ENCODE measurements at places on chromosomes 6 and 20.

DNA sequence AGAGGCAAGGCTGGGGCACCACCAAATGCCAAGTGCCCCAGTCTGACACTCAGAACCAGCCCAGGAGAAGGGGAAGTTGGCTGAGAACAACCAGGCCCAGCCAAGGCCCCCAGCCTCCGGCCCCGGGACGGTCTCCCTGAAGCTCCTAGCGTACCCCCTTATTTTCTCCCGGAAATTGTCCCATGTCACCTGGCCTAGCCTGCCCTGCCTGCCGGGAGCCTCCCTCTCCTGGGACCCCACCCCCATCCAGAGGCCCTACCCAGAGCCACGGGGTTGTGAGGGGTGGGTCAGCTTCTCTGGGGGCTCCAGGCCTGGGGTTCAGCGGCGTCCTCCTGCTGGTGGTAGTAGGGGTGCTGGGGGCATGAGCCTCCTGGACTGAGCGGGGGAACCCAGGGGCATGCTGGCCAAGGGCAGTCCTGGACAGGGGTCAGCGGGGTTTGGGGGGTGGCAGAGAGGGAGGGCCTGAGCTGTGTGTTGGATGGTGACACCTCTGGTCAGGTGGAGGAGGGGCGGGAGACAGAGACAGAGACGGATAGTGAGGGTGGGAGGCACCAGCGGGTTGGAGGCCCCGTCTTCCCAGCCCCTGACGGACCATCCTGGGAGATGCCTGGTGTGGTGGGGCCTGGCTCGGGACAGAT lies 7.9 kb upstream of the SLCO4A1 start:
- DNase-seq, result no peak

GRCh38 chr6:96237638-96238347 lies 222.0 kb downstream of the FUT9 start:
- DNase-seq, result no peak

DNA sequence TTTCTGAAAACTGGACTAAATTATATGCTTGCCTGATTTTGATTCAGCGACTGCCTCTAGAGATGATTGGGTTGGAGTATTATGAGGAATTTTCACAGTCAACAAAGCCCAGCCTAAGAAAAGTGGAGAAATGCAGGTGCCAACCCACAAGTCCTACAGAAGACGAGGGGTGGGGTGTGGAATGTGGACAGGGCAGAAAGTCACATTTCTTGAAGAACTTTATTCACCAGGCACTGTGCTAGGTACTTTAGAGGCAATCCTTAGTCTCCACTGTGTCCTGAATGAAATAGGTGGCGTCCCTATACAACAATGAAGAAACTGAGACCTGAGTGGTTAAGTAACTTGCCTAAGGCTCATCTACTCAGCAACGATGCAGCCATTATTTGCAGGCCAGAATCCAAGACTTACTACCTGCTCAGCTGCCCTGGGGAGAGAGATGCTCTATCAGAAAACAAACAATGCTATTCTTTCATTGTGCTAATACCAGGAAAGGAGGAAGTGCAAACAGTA lies 106.3 kb downstream of the RNF144B start:
- DNase-seq, result no peak

GRCh38 chr20:44187772-44188709 lies 1.1 kb upstream of the JPH2 start:
- no peak for DNase-seq

- DNase-seq, result no peak
Measured at GRCh38 chr20:34310481-34311117, 7.4 kb upstream of the AHCY start.

DNA sequence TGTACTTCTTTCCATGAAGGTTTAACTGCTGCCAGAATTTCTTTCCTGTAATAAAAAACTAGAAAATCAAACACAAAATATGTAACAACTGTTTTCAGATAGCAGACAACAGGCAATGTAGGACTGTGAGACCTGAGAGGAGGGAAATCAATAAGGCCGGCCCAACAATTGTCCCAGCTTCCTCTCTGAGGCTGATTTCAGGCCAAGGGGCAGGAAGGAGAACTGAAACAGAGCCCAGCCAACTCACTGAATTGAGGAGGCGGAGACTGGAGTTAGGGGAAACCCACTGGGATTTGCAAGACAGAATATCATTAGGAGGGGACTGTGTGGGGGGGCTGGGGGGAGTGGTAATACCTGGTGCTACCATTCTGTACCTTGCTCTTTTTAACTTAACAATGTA lies 42.2 kb downstream of the FLRT3 start:
- DNase-seq, result no peak

DNA sequence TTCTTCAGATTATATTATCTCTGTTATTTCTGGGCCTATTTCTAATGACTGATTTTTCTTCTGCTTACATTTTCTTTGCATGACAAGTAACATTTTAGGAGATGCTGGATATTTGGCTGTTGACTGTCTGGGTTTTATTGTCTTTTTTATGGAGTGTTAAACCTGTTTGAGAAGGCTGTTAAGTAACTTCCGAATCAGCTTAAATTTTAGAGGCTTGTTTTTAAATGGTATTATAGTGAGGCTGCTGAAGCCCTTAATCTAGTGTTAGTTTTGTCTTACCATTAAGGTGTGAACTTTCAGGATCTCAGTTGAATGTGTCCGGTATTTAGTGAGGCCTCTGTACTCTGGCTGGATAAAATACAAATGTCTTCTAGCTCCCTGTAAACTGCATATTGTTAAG lies 109.8 kb downstream of the EYA4 start:
- DNase-seq, result no peak

GRCh38 chr6:85435851-85436250 lies 14.0 kb upstream of the NT5E start:
- DNase-seq, result no peak

DNA sequence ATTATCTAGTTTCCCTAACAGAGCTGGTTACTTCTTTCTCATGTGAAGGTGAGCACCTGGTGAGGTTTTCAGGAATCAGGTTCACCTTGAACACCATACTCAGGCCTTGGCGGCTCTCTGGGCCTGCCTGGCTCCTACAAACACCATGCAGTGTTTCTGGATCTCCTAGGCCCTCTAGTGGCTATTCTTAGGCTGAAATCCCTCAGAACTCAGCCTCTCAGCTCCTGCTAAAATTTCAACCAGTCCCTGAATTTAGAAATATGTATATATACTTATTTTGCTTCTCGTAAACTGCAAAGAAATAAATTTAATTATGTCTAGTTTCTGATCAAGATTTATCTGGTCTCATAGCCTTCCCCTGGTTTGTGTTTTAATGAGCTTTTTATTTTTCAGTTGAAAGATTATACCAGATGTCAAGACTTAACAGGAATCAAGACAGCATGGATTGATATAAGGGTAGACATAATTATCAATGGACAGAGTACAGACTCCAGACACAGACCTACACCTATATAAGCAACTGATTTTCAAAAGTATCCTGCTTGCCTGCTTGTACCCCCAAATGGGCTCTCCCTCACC lies 55.9 kb downstream of the ANKEF1 start:
- peak; percentile 13 for DNase-seq

GRCh38 chr6:42709871-42710270 lies 12.5 kb downstream of the PRPH2 start:
- DNase-seq, result no peak

- no peak for DNase-seq
Measured at GRCh38 chr6:134416418-134417154, 98.7 kb upstream of the SGK1 start.

DNA sequence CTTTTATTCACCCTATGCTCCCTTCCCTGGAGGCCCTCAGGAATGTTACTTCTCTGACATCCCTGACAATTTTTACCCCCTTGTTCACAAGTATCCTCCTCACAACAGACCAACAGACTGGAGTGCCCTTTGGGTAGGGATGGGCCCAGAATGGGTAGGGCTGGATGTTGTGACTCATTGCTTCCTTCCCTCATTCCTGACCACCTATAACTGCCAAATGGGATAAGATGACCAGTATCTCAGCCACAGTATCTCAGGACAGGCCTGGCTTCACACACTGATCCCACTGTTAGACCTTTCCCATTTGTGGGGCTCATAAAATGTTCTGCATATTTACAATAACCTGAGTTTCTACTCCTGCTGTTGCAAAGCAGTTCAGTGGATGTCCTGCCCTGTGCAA lies 223.0 kb upstream of the LRFN2 start:
- DNase-seq, result no peak

- no peak for DNase-seq
Measured at GRCh38 chr20:45994761-45995493, 13.8 kb upstream of the MMP9 start.

DNA sequence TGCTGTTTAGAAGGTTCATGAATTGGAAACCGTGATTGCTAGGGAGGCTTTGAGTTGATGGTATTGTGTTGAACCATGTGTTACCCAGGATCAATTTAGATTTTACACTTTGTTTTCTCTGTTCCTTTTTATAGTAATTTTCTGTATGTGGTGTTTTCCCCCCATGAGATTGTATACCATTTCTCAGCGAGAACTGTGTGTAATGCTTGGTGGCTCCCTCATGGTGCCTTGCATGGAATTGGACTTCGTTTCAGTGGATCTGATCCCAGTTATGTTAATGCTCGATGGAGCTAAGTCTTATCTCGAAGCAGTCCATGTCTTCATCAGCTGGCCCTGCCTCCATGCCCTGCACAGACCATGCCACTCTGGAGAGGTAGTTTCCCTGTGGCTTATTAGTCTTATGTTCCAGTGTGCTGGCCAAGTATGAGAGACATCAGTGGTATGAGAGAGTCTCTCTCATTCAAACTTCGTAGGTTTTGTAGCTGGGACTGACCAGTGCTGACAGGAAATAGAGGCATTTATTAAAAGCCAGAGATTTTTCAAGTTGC lies 18.7 kb downstream of the PTPN1 start:
- DNase-seq, result no peak

DNA sequence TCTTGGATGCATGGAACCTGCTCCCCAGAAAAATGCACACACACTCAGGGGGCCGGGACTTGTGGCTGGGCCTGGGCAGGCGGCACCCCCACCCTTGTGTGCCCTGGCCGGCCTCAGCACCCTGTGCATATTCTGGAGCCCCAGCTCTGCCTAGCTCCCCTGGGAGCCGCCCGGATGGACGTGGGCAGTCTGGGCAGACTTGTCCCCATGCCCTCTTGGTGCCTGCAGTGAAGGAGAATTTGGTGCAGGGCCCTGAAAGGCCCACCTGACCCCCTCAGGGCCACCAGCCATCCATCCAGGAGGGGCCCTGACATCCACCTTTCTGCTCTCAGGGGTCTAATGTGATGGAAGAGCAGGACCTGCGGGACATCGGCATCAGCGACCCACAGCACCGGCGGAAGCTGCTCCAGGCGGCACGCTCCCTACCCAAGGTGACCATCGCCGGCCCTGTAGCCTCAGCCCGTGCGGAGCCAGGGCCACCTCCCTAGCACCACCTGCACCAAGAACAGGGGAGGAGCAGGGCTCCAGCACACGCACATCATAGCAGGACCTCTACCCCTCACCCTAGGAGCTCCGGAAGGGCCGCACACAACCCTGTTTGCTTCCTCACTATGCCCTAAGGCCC lies 62.8 kb downstream of the TCP11 start:
- no peak for DNase-seq

GRCh38 chr20:51470907-51471411 lies 71.6 kb downstream of the NFATC2 start:
- DNase-seq, result no peak

DNA sequence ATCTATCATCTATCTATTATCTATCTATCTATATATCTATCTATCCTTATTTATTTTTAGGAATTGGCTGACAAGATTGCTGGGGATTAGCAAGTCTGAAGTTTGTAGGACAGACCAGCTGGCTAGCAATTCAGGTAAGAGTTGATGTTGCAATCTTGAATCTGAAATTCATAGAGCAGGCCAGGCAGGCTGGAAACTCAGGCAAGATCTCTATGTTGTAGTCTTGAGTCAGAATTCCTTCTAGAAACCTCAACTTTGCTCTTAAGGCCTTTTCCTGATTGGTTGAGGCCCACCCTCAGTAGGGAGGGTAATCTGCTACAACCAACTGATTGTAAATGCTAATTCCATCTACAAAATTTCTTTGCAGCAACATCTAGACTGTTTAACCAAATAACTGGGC lies 19.2 kb downstream of the MAPK13 start:
- DNase-seq, result no peak

- DNase-seq, result no peak
Measured at GRCh38 chr20:8205996-8206395, 73.9 kb downstream of the PLCB1 start.

- no peak for DNase-seq
Measured at GRCh38 chr6:127459231-127459641, at the start of gene KIAA0408. Gene KIAA0408 (minus strand): TSS chr6:127459389. CDS start chr6:127453981, 5,408 bp downstream.

GRCh38 chr6:167541544-167541943 lies 216.7 kb downstream of the TTLL2 start:
- DNase-seq, result no peak

- no peak for DNase-seq
Measured at GRCh38 chr6:33143113-33143770, 49.0 kb downstream of the COL11A2 start.

GRCh38 chr6:148800536-148800935 lies 53.7 kb downstream of the UST start:
- DNase-seq, result no peak

- DNase-seq, result no peak
Measured at GRCh38 chr6:13233106-13233505, 95.2 kb downstream of the TBC1D7 start.

DNA sequence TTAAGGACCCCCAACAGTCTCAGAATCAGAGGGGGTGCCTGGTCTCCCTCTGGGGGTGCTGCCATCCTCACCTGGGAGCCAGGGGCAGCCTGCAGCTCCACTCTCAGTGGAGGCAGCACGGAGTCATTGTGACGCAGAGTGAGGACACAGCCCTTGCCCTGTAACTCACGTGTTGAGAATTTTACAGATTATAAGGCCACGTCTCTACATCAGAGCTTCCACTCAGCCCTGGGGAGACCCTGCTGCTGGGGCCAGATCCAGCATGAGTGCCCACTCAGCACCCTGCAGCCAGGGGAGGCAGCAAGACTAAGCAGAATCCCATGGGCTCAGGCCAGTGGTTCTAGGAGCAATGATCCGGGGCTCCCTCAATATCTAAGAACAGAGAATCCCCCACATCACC lies 137.4 kb upstream of the AFDN start:
- no peak for DNase-seq

DNA sequence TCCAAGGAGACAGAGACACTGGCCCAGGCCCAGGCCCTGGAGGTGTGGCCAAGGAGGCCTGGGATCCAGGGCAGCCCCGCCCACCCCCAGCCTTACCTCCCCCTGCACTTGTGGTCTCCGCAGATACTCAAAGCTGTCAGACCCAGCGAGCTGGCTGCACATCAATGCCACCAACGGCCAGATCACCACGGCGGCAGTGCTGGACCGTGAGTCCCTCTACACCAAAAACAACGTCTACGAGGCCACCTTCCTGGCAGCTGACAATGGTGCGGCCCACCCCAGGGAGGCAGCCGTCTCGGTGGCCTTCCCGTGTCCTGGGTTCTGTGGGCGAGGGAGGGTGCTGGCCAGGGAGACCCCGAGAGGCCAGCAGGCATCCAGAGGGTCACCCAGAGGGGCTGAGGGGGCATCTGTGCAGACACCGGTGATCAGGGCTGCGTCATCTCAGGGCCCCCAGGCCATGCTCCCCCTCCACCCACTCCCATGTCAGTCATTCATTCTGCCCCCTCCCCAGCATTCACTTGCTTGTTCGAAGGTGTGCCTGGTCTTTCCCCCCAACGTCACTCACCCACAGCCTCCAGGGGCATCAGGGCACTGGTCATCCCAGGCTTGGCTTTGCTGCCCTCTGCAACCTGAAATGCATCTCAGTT lies 141.3 kb downstream of the TAF4 start:
- no peak for DNase-seq

GRCh38 chr20:46349742-46350056 lies 41.4 kb upstream of the CDH22 start:
- DNase-seq, result no peak
